Activated T-cell treated with anti-CD3 and anti-CD28 coated beads, Interleukin-2, amount 50 U/mL, for 24 hours (primary cell): ENCODE measurements at places on chromosomes 3 and 15.

GRCh38 chr3:70947579-70947978, 635.1 kb upstream of the MDFIC2 start:
- no peak for DNase-seq

DNA sequence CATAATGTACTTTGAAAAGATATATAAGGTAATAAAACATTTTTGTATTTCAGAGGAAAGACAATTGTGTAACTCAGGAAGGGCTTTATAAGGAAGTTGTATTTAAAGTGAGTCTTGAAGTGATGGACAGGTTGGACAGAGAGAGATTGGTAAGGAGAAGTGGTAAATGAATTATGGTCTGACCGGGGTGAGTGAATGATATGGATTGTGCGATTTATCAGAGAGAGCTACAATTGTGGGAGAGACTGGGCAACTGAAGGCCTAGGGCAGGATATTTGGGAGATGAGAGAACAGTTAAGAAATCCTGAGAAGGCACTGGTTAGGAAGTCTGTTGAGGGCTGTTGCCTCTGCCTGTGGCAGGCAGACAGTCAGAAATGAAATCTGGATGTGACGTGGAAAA, 14.8 kb downstream of the IL1RAP start:
- no peak for DNase-seq

DNA sequence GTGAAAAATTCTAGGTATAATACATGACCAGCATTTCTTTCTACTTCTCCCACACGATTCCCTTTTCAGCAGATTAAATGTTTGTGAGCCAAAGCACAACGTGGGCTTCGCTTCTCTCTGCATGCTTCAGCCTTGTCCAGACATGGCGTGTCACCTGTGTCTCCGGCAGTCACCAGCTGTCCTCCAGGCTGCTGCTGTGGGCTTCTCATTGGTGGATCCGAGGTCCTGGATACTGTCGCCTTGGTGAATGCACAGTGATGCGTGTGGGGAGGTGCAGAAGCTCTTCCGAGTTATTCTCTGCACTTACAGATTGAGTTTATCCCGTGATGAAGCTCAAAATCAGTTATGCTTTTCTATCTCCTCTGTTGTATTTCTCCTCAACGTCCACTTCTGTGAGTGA, 23.0 kb upstream of the GOLGA8J start:
- DNase-seq, result no peak

DNA sequence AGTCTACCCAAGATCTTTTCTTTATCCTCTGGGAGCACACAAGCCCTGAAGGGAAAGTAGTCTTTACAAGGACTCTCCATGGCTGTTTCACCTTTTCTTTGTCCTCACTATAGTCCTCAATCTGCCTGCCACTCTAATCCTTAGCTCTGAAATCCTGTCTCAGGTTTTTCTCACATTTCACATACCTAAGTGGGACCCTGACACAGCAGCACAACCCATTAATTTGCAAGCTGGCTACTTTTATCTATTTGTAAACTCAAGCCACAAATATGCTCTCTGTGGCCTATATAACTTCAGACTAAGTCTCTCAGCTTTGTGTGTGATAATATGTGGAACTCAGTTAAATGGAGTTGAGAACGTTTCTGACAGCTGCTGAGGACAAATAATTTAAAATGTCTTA, 19.8 kb downstream of the SIN3A start:
- no peak for DNase-seq

DNA sequence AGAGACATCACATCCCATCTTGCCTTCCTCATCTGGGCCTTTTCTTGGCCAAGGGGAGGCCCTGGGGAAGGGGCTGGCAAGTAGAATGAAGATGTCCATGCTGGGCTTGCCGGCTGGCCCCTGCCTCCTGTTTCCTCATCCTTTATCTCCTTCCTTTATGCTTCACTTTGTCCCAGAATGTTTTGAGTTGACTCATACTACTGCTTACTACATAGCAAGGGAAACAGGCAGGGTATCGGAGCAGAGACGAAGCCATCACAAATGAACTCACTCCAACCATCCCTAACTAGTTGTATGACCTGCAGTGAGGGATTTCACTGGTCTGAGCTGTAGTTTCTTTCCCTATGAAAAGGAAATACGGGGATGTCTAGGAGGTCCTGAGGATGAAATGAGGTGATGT, 66.0 kb downstream of the CHDH start:
- no peak for DNase-seq

GRCh38 chr15:51907136-51907862, 64.3 kb downstream of the LEO1 start:
- no peak for DNase-seq

GRCh38 chr15:63318344-63318743, 40.9 kb downstream of the APH1B start:
- no peak for DNase-seq

GRCh38 chr15:91992945-91993344, 139.4 kb downstream of the SLCO3A1 start:
- DNase-seq, result no peak

DNA sequence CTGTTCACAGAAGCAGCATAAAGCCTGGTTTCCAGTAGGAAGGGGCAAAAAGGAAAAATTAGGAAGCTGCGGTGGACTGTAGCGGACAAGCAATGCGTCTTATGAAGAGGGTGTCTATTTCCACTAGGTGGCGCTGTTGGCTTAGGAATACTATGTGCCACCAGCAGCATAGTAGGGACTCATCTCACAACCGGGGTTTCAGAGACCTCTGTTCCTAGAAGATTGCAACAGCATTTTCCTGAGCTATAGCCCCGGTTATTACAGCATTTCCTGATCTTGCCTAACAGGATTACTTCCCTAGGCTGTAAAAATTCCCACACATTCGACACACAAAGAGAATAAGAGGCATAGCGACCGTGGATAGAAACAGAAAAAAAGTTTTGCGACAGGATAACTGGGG, 683.0 kb downstream of the TBL1XR1 start:
- DNase-seq, result no peak

- no peak for DNase-seq
Observed at GRCh38 chr15:70633103-70633831, 130.1 kb downstream of the UACA start.

GRCh38 chr3:64739971-64740631, 52.3 kb upstream of the ADAMTS9 start:
- no peak for DNase-seq

GRCh38 chr3:5233026-5233425, 45.5 kb downstream of the EDEM1 start:
- no peak for DNase-seq

- no peak for DNase-seq
Observed at GRCh38 chr3:142633073-142633472, 36.9 kb downstream of the PLS1 start.

- DNase-seq, result no peak
Observed at GRCh38 chr3:141465221-141465620, 21.6 kb upstream of the RASA2 start.
